ENCODE measurements at places on chromosomes 6 and 20.
A peak's percentile ranks its signal among the peaks of the same experiment; 100 is the strongest.

GRCh38 chr6:170296423-170296745, 5.5 kb upstream of the DLL1 start:
- peaks cover 54% of the 10 kb centered on the region for H3K4me1 ChIP-seq
- peak overlapping the region; percentile 74 for H3K4me3 ChIP-seq
- no peak for DNase-seq
- H3K27me3 ChIP-seq = peaks cover 5% of the 10 kb centered on the region
- H3K36me3 ChIP-seq = no peaks in the 10 kb centered on the region

DNA sequence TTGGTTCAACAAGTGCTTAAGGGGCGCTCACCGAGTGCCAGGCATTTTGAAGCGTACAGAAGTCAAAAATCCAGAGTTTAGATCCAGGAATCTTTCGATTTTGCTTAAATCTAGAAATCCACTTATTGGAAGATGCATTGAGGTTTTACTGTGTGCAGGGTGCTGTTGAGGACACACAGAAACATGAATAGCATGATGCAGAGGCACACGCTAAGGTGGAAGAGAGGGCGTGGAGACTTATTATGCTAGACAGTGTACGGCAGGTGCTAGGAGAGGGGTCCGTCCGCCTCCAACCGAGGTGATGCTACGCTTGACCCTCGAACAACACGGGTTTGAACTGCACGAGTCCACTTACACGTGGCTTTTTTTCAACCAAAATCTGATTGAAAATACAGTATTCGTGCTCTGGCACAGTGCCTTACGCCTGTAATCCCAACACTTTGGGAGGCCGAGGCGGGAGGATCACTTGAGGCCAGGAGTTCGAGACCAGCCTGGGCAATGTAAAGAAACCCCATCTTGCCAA, 1.0 kb upstream of the KIF13A start:
- peaks cover 3% of the 10 kb centered on the region for H3K27me3 ChIP-seq
- H3K4me3 ChIP-seq = peak overlapping the region; percentile 92
- no peaks in the 10 kb centered on the region for H3K36me3 ChIP-seq

DNA sequence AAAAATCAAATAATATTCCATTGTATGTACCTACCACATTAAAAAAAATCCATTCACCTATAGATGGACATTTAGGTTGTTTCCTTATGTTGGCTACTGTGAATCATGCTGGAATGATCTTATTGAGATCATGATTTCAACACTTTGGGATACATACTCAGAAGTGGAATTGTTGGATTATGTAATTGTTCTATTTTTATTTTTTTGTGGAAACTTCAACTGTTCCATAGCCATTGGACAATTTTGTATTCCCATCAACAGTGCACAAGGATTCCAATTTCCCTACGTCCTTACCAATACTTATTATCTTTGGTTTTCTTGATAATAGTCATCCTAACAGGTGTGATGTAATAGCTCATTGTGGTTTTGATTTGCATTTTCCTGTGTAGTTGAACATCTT, 834.0 kb downstream of the MAFB start:
- no peak overlapping the region for H3K27ac ChIP-seq
- no peak overlapping the region for H3K4me3 ChIP-seq
- no peak for DNase-seq
- peaks cover 28% of the 10 kb centered on the region for H3K4me1 ChIP-seq
- H3K36me3 ChIP-seq = no peaks in the 10 kb centered on the region

DNA sequence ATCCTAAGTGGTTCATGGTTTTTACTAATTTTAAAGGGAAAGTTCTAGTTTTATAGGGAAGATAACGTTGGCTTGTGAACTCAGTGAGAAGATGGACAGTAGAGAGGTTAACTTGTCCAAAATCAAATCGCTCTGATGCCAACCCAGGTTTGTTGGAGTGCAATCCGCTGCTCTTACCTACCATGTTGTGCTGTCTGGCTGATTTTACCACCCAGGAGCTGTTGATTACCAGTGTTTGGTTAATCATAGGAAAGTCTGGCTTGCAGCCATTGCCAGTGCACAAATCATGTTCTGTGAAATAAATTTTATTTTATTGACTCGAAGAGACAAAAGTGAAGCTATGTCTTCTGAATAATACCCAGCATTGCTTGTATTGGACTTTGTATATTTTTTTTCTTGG, 92.4 kb downstream of the PLCB4 start:
- DNase-seq = no peak
- no peak overlapping the region for H3K4me3 ChIP-seq
- no peaks in the 10 kb centered on the region for H3K27me3 ChIP-seq

- H3K4me1 ChIP-seq = peaks cover 6% of the 10 kb centered on the region
- no peak overlapping the region for H3K27ac ChIP-seq
- no peak overlapping the region for H3K4me3 ChIP-seq
- H3K36me3 ChIP-seq = no peaks in the 10 kb centered on the region
These were observed 12.0 kb upstream of the GRM4 start for GRCh38 chr6:34157851-34158250.

DNA sequence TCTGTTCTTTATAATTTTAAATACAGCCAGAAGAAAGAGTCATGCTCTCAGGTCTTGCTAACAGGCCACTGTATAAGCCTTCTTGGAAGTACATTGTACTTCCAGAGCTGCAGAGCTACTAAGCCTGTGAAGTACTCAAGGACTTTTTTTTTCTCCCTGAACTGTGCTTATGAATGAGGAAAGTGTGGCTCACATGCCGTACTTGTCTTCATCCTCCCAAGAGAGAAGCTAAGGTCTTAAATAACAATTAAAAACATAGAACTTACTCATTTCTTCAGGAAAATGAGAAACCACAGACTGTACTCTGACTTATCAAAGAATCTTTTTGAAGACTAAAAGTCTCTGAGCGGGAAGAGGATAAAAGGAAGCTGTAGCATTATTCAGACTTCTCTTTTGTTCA, 218.3 kb downstream of the HTR1B start:
- H3K4me3 ChIP-seq = no peak overlapping the region
- H3K27me3 ChIP-seq = no peaks in the 10 kb centered on the region
- DNase-seq = no peak
- no peaks in the 10 kb centered on the region for H3K4me1 ChIP-seq
- no peaks in the 10 kb centered on the region for H3K36me3 ChIP-seq

DNA sequence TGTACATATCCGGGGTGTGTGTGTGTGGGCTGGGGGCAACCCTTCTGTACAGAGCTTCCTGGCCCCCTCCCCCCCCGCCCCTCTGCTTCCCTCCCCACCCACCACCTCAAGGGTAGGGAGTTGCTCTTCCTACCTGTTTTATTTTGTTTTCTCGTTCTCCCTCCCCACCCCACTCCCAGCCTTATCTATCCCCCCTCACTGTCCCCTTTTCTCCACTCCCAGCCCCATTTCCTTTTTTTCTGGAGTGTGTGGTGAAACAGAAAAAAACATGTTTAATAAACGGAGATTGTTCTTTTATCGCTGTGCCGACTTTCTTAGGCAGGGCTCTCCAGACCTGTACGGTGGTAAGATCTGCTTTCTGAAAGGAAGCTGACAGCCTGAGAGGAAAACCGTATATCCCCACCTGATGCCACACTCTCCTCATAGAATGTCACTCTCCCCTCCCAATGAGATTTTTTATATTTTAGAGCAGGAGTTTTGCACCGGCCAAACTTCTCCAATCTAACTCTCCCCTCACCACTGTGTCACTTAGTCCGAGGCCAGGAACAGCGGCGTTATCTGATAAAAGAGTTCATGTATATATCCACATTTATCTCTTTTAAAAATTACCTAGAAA, 875 bp upstream of the ZBTB9 start:
- peak overlapping the region; percentile 73 for H3K27ac ChIP-seq
- no peaks in the 10 kb centered on the region for H3K27me3 ChIP-seq
- DNase-seq = no peak
- H3K4me3 ChIP-seq = peak overlapping the region; percentile 93

GRCh38 chr6:167985911-167986595, 11.4 kb upstream of the KIF25 start:
- no peak overlapping the region for H3K27ac ChIP-seq
- no peaks in the 10 kb centered on the region for H3K36me3 ChIP-seq
- DNase-seq = no peak
- no peaks in the 10 kb centered on the region for H3K27me3 ChIP-seq

- H3K27ac ChIP-seq = no peak overlapping the region
- no peak overlapping the region for H3K4me3 ChIP-seq
- no peak for DNase-seq
- H3K36me3 ChIP-seq = no peaks in the 10 kb centered on the region
- no peaks in the 10 kb centered on the region for H3K4me1 ChIP-seq
These were observed 220.4 kb upstream of the RIMS1 start for GRCh38 chr6:71665931-71666330.

- H3K36me3 ChIP-seq = no peaks in the 10 kb centered on the region
- no peak overlapping the region for H3K27ac ChIP-seq
- no peaks in the 10 kb centered on the region for H3K4me1 ChIP-seq
These were observed 120.4 kb downstream of the CDH26 start for GRCh38 chr20:60078351-60079250.

DNA sequence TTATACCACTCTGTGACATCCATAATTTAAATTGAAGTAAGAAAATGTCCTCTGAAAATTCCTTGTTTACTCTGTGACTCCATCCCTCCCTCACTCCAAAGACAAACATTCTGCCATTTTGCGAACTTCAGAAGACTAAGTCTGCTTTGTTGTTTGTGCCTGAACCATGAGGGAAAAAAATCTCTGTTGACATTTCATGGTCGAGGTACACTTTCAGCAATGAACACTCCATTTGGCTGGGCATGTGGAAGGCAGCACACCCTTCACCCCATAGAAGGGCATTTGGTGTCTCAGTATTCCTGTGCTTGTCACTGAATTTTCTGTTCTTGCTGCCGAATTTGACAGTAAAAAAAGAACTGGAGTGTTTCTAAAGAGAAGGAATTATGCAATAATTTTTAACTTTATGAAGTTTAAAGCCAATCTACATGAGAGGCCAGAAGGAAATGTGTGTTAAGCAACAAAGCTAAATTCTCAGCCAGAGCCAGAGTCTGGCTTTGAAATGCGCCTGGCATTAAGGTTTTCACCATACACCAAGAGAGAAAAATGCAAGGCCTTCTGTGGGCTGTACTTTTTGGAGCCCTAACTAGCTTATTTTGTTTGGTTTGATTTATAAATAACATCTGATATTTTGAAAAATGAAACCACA, 4.7 kb upstream of the PBOV1 start:
- no peaks in the 10 kb centered on the region for H3K27me3 ChIP-seq
- H3K4me1 ChIP-seq = peaks cover 2% of the 10 kb centered on the region
- H3K4me3 ChIP-seq = no peak overlapping the region
- H3K36me3 ChIP-seq = no peaks in the 10 kb centered on the region

DNA sequence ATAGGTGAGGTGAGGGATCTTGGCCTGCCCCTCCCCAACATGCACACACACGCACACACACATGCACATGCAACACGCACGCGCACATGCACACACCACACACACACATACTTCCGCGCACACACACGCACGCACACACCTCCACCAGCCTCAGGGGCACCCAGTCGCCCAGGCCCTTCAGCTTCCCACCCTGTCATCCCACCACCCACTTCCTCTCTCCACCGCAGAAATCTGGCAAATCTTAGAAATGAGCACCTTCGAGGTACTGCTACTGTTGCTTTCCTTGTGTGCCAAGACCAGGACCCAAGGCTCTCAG, 1.2 kb downstream of the SPDEF start:
- no peak overlapping the region for H3K27ac ChIP-seq
- no peaks in the 10 kb centered on the region for H3K36me3 ChIP-seq
- no peak overlapping the region for H3K4me3 ChIP-seq
- no peak for DNase-seq
- H3K4me1 ChIP-seq = peaks cover 3% of the 10 kb centered on the region

- DNase-seq = peak; percentile 18
- no peaks in the 10 kb centered on the region for H3K36me3 ChIP-seq
- H3K27me3 ChIP-seq = no peaks in the 10 kb centered on the region
- peaks cover 7% of the 10 kb centered on the region for H3K4me1 ChIP-seq
- H3K4me3 ChIP-seq = no peak overlapping the region
- no peak overlapping the region for H3K27ac ChIP-seq
These were observed 5.2 kb upstream of the RSPH4A start for GRCh38 chr6:116611056-116611455.

DNA sequence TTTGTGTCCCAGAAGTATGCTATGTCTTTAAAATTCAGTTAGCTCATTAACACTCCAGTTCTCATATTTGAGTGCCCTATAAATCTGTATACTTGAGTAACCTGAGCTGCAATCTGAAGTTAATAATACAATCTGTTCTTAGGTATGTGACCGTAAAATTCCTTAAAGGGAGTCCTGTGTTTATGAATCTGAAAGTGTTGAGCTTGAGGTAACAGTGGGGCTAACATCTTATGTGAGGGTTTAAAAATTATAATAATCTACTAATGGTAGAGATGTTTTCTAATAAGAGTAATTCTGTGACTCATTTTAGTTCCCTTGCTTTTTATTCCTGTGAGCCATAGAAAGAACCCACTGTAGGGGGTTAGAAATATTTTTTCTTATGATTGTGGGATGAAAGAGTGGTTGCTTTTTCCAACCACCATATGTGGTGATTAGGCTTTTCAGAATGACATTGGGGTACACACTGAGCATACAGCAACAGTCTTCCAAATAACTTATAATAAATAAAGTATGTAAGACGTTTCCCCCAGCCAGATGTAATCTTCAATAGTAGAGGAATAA, 121.2 kb downstream of the BCKDHB start:
- H3K4me3 ChIP-seq = no peak overlapping the region
- no peaks in the 10 kb centered on the region for H3K27me3 ChIP-seq
- H3K36me3 ChIP-seq = no peaks in the 10 kb centered on the region
- H3K4me1 ChIP-seq = peaks cover 1% of the 10 kb centered on the region

GRCh38 chr6:131210469-131210868, 75.2 kb downstream of the AKAP7 start:
- DNase-seq = no peak
- H3K27me3 ChIP-seq = no peaks in the 10 kb centered on the region
- H3K4me1 ChIP-seq = peaks cover 6% of the 10 kb centered on the region
- H3K4me3 ChIP-seq = no peak overlapping the region

- no peak for DNase-seq
- no peaks in the 10 kb centered on the region for H3K36me3 ChIP-seq
- H3K4me1 ChIP-seq = peaks cover 3% of the 10 kb centered on the region
- no peak overlapping the region for H3K4me3 ChIP-seq
These were observed 28.7 kb downstream of the SLCO4A1 start for GRCh38 chr20:62670998-62671397.

DNA sequence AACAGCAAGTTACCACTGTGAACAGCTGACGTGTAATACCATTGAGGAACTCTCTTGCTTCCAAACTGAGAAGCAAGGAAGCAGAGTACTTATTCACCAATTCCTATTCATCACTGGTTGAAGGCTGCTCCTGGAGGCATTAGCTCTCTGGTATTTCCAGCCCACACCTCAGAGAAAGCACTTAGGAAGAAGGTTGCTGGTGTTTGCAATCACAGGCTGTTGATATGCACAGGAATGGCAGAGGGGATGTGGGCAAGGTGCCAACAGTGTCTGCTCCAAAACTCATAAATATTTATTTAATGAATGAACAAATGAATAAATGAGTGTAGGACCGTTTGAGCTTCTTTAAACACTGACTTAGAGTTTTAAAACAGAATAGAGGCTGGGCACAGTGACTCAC, 6.9 kb upstream of the RRBP1 start:
- DNase-seq = no peak
- H3K4me1 ChIP-seq = no peaks in the 10 kb centered on the region
- no peaks in the 10 kb centered on the region for H3K27me3 ChIP-seq
- no peaks in the 10 kb centered on the region for H3K36me3 ChIP-seq
- no peak overlapping the region for H3K4me3 ChIP-seq

- peaks cover 45% of the 10 kb centered on the region for H3K36me3 ChIP-seq
- no peak overlapping the region for H3K27ac ChIP-seq
- no peak for DNase-seq
These were observed 41.5 kb upstream of the SRF start for GRCh38 chr6:43129434-43130194.
